Activated CD4-positive, alpha-beta memory T cell treated with anti-CD3 and anti-CD28 coated beads for 36 hours (primary cell): ENCODE measurements at places on chromosomes 13 and 19. TPM values are rescaled to one million over a fixed set of nuclear protein-coding genes. Genes with fewer than 3 reads are reported as not detected.

NLRP4 gene
- total RNA-seq, result not detected

CNOT3 gene
- total RNA-seq, result 58.7 TPM

ZNF414 gene
- total RNA-seq, result 19.7 TPM

ANGPTL8 gene
- total RNA-seq, result not detected

VSTM1 gene
- not detected for total RNA-seq

C13orf46 gene
- 1.8 TPM for total RNA-seq

SBSN gene
- 0.10 TPM for total RNA-seq

ZNF587B gene
- 15.2 TPM for total RNA-seq

MARK4 gene
- total RNA-seq, result 20.3 TPM

CCDC70 gene
- total RNA-seq, result not detected
